ENCODE measurements at places on chromosomes 5 and 9.
A peak's percentile ranks its signal among the peaks of the same experiment; 100 is the strongest.

DNA sequence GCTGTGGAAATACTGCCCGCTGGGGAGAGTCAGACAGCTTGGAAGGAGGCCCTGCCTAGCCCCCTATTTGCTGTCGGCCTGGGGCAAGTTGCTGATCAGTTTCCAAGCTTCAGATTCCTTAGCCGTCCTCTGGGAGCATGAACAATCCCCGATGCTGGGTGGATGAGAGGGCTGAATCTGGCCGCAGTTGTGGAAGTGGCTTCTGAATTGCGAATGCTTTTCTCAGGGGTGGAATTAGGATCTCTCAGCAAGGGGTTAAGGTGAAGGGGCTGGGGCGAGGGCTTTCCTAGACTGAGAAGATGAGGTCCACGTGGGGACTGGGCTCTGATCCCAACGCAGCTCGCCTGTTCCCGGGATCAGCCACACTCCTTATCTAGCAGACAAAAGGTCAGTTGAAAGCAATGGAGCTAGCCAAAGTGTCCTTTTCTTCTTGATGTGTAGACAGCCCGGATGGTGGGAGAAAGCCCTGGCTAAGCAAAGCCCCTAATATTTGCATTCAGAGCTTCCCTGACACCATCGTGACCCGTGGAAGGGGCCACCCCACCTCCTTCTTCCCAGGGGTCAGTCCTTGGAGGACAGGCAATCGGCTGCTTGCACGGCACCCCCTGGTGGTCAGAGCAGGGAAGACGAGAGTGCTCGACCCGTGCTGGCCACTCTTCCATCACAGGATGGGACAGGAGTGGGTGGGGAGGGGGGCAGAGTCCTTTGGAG lies 54.9 kb downstream of the COL15A1 start:
- DNase-seq = peak; percentile 44

- DNase-seq = no peak
Observed at GRCh38 chr5:179301796-179302195, 43.5 kb downstream of the ADAMTS2 start.

DNA sequence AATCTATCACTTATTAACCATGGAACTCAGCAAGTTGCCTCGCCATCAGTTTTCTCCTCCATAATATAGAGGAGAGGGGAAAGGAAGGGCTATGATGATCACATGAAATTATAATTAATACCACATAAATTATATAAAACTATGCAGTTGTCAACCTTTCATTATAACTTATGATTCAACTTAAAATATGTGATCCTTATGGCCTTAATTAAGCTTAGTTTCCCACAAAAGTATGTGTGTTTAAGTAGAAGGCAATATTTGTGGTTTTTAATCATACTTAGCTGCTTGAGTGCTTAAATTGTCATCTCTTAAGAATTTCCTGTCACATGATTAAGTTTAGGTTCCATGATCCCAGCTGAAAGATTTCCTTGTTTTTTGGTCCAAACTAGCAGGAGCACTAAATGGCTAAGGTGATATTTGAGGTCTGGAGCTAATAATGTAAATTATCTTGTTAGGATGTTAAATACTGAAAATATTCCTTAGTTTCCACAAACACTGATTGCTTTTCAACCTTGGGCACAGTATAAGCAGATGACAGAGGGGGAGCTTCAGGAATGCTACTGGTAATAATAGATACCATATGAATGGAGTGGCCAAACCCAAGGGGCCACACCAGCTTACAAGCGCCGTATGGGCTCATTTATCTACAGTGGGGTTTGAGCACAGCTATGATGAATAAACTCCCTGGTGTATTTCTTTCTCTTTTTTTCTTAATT lies 26.4 kb upstream of the F2R start:
- peak; percentile 96 for DNase-seq

DNA sequence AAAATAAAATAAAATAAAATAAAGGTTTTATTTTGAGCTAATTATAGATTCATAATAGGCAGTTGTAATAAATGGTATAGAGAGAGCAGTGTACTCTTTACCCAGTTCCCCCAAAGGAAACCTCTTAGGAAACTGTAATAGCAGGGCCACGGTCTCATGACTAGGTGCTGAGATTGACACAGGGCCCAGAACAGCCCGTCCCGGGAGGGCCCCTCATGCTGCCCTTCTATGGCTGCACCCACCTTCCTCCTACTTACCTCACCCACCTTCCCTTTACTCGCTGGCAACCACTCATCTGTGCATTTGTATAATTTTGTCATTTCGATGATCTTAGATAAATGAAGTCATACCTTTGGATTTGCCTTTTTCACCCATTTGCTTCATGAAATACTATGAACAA lies 16.1 kb downstream of the CACNA1B start:
- DNase-seq = no peak

- no peak for DNase-seq
Observed at GRCh38 chr5:63217422-63217821, 638.8 kb downstream of the LRRC70 start.

DNA sequence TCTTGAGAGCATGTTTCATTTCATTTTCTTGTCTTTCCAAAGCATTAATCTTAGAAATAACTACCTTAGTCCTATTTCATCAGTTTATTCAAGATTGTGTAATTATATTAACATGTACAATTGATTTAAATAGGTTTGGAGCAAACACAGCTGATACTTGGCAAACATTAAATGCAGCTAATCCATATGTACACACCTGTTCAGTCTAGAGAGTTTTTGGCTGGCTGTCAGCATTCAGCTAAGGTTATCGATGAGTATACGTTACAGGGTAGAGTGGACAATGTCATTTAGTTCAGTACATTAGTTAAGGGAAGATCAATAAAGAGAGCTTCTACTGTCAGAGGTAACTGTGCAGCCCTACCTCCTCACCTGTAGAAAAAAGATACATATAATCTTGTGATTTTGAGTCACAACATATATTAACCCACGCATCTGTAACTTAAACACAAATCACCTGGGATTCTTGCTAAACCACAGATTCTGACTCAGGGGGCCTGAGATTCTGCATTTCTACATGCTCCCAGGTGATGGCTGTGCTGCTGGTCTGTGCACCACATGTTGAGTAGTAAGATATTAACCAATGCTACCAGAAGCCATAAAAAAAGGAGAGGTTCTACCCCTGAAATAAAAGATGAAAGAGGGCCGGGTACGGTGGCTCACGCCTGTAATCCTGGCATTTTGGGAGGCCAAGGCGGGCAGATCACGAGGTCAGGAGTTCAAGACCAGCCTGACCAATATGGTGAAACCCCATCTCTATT lies 34.1 kb upstream of the PCA3 start:
- DNase-seq = no peak

- DNase-seq = no peak
Observed at GRCh38 chr5:133806847-133807246, 161.6 kb downstream of the C5orf15 start.

- no peak for DNase-seq
Observed at GRCh38 chr5:172147857-172148256, 40.2 kb downstream of the STK10 start.

- DNase-seq = no peak
Observed at GRCh38 chr9:84688956-84689355, 19.4 kb downstream of the NTRK2 start.

- DNase-seq = no peak
Observed at GRCh38 chr9:136719195-136719880, 7.0 kb downstream of the DIPK1B start.

DNA sequence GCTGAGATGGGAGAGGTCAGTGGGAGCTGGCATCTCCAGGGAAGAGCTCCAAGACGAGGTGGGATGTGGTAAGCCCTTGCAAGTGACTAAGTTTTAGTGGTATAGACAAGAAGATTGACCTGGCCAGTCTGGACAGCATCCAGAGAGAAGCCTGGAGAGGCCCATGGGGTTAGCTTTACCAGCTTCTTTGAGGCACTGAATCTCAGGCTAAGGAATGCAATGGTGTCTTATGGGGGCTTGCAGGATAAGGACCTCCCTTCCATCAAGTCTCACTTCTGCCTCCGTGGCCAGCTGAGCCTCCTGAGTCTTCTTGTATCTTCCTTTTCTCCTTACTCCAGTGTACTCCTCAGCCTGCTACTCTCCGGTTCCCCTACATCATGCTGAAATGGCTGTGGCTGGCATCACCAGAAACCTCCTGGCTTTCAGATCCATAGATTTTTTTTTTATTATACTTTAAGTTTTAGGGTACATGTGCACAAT lies 56.5 kb upstream of the JADE2 start:
- DNase-seq = no peak

GRCh38 chr5:54347221-54347865 lies 37.0 kb upstream of the ARL15 start:
- DNase-seq = no peak

DNA sequence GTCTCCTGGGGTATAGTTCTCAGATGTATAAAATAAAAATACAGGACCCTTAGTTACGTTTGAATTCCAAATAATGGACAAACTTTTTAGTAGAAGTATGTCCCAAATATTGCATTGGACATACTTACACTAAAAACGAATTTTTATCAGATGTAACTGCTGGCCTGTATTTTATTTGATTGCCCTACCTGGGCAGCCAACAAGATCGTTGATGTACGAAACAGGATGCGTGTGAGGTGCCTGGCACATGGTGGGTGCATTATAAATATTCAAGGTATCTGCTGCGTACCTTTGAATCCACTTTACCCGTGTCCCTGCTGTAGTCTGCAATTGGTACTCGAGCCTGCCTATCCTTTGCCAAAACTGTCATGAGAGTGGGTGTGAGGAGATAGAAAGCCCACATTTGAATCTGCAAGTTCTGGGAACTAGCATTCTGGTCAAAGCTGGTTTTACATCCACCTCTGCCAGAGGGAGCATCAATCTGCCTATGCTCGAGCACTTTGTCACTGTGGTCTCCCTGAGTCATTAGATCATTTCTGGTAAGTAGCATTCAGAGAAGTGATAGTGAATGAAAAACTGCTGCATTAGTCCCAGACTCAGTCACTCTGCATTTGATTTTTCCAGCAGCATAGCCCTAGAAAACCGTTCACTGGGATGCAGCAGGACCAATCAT lies 133.7 kb upstream of the IQGAP2 start:
- no peak for DNase-seq

DNA sequence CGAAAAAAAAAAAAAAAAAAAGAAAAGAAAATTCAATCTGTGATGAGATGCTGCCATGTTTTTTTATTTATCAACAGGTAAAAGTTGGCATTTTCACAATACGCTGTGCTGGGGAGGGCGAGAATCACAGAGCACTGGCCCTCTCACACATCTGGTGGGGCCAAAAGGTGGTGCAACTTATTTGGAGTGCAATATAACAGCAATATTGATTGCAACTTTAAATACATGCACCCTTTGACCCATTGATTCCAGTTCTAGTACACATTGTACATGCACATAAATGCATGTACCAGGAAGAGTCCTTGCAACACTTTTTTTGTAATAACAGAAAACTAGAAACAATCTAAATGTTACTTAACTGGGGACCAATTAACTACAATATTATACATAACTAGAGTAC lies 159.1 kb downstream of the DAB2IP start:
- no peak for DNase-seq

- DNase-seq = no peak
Observed at GRCh38 chr9:34783951-34784487, 74.1 kb upstream of the CCL21 start.

DNA sequence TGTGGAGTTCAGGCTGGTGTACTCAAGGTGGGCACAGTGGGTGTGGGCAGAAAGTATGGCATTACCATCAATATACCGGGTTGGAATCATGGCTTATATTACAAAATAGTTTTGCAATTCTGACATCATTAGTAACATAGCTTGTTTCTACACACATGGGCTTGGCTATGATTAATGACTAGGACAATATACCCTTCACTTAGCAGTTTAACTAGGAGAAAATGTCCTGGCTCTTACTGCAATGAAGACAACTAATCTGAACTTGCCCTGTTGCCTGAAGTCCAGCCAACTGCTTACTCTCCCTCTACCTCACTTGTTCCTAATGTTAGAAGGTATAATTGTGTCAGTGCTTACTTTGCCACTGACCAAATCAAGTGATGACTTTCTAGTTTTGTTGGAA lies 612.5 kb downstream of the EFNA5 start:
- DNase-seq = no peak

- DNase-seq = no peak
Observed at GRCh38 chr9:135156525-135157510, 69.3 kb downstream of the OLFM1 start.

DNA sequence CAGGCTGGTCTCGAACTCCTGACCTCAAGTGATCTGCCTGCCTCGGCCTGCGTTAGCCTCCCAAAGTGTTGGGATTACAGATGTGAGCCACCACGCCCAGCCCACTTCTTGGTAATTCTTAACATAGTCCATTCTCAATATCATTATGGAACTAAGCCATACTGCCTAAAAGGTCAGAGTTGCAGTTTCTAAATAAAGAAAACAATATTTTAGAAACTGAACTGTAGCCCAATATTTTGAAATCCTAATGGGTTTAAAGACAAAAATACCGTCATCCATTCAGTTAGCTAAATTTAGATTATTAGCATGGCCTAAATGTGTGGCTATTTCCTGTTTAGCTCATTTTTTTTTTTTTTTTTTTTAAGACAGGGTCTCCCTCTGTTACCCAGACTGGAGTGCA lies 99.5 kb downstream of the USP20 start:
- DNase-seq = no peak

DNA sequence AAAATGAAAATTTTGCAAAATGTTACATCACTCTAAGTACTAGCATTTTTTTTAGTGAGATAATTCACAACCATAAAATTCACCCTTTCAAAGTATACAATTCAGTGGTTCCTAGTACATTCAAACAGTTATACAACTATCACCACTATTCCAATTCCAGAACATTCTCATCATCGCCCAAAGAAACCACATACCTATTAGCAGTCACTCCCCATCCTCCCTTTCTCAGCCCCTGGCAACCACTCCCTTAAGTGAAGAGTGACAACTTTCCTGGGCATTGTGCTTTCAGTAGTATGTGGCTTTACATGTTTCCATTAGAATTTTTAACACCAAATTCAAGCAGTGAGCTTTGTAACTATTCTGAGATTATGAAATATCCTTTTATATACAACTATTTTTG lies 81.4 kb downstream of the RASEF start:
- DNase-seq = no peak

GRCh38 chr9:16509997-16510396 lies 360.5 kb downstream of the BNC2 start:
- no peak for DNase-seq

DNA sequence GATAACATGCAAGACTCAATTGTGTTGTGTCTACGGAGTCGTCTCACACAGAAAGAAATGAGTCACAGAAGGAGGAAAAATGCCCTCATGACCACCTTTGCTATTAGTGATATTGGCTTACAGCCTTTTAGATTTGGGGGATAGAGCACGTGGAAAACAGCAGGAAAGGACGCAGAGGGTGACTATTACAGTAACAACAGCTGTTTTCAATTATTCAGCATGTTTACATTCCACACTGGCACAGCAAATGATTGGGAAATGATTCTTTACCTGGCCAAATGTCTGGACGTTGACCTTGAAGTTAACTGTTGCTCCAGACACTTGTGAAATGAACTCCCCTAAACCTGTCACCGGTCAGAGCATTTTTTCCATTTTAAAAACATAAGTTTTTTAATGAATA lies 46.8 kb downstream of the APTX start:
- DNase-seq = peak; percentile 43

DNA sequence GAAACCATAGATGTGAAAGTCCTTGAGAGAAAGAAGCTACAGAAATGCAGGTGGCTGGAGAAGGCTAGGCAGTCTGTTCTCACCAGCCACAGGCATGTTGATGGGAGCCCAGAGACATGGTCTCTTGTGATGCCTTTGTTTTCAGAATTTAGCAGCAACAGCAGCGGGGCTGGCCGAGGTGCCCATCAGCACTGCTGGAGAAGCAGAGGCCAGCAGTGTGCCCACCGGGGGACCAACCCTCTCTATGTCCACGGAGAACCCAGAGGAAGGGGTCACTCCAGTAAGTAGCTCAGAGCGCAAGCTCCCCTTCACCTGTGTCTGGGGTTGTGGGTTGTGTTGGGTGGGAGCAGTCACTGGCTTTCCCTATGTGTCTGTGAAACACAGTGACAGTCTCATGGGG lies 59.6 kb downstream of the COL15A1 start:
- DNase-seq = no peak
